Fibroblast of skin of scalp (primary cell): ENCODE measurements at places on chromosomes 4 and X.

GRCh38 chrX:33178690-33179089 is 32.7 kb downstream of the DMD start:
- no peak for DNase-seq

- DNase-seq, result no peak
Measured at GRCh38 chrX:16585486-16586376, 64.2 kb upstream of the S100G start.

GRCh38 chr4:152032722-152033131 is 271.9 kb upstream of the GATB start:
- no peak for DNase-seq

- DNase-seq, result no peak
Measured at GRCh38 chr4:163566257-163566796, 71.8 kb downstream of the TMA16 start.

- DNase-seq, result no peak
Measured at GRCh38 chrX:29903360-29903759, 312.0 kb upstream of the MAGEB2 start.

GRCh38 chrX:19342331-19342906 is 1.3 kb upstream of the PDHA1 start:
- DNase-seq, result peak; percentile 33

DNA sequence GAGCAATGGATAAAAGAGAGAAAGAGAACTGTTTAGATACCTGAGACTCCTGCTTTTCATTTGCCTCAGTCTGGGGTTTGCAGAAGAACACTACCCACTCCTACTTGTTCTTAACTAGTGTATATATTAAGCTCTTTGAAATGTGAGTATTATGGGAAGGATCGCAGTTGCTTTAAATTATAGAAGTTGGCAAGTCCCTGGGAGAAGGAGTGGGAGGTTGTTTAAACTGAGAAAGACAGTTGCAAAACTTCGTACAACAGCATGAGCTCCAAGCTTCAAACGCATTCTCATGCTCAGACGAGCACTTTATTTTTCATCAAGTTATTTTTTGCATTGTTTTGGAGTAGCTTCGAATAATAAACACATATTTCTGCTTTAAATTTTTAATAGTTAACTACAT is 88.1 kb upstream of the C1QTNF7 start:
- no peak for DNase-seq

- no peak for DNase-seq
Measured at GRCh38 chr4:153223930-153224329, 19.7 kb downstream of the TRIM2 start.

DNA sequence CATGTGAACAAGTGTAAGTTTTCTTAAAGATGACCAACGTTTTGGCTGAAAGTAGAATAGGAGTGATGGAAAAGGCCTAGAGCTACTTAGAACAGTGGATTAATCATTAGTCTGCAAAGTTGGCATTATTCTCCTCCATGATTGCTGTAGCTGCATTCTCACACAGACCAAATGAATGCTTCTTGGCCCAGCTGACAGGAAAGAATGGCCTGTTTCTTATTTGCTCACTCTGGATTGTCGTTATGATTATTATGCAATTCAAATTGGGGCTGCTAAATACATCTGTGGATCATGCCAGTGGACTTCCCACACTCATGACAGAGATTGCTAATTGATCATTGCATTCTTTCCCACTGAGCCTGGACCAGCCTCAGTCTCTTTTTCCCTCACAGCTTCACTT is 285.0 kb downstream of the STIM2 start:
- DNase-seq, result no peak

DNA sequence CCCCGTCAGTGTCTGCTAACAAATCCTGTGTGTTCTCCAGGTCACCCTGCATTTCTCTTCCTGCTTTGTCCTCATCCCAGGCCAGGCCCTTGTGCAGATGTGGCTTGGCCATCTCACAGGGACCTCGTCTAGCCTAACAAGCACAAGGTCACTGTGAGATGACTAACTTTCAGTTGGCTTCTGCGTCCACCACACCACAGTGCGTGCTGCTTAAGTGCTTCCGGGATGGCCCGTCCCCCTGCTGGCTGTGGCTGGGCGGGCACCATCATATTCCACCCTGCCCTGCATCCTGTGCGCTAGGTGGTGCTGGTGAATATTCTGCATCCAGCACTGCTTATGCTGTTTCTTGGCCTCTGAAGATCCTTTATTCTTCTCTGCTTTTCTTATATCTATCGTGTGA is 33.8 kb downstream of the RBBP7 start:
- DNase-seq, result no peak

- DNase-seq, result no peak
Measured at GRCh38 chr4:112225157-112225556, 6.4 kb upstream of the AP1AR start.

GRCh38 chr4:179076865-179077264 is 1634.6 kb upstream of the AGA start:
- DNase-seq, result no peak

GRCh38 chr4:41160012-41160789 is 54.1 kb downstream of the APBB2 start:
- peak; percentile 53 for DNase-seq

DNA sequence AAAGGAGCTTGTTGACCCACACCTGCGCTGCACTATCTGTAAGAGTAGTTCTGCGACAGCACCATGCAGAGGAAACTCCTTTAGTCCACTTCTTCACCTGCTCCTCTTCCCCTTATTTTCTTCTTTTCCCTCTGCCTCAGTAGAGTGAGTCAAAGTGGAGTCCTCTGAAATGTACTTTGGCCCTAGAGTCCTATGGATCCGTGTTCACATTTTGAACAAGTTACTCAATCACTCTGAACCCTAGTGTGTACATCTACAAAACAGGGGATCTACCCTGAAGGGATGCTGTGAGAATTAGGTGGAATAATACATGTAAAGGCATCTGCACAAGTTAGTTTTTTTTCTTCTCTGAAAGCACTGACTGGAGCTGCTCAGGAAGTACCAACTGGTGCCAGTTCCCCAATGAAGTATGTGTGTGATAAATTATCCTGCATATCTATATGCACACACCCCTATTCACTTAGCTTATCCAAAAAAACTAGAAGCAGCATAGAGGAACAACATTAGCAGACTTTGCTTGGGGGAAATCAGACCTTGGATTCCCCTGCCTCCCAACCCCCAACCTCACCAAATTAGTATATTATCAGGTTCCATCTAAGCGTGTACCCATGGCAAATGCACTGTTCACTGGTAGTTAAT is 118.5 kb upstream of the FAM9C start:
- DNase-seq, result no peak

GRCh38 chrX:111869639-111870034 is 6.3 kb upstream of the TRPC5OS start:
- peak; percentile 34 for DNase-seq

DNA sequence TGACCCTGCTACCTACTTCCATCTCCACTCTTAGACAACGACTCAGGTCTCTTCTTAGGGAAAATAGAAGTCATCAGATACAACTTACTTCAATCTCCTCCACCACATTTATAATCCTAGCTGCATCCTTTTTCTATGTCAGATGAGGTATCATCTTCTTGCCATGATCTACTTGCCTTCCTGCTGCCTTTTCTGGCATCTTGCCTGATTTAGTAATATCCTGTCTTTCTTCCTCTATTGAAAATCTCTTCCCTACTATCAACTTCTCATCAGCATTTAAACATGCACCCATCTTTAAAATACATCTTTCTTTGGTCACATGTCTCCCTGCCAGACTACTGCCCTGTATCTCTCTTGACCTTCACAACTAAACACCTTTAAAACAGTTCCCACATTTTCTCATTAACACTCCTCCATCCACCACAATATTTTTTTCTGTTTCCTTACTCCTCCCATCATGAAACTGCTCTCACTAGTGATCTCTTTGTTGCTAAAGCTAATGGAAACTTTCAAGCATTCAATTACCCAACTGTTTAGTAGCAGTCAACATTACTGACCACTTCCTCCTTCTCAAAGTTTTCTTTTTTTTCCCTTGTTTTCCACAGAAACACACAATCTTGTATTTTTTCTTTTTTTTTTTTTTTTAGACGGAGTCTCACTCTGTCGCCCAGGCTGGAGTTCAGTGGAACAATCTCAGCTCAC is 100.8 kb upstream of the CXorf66 start:
- no peak for DNase-seq

DNA sequence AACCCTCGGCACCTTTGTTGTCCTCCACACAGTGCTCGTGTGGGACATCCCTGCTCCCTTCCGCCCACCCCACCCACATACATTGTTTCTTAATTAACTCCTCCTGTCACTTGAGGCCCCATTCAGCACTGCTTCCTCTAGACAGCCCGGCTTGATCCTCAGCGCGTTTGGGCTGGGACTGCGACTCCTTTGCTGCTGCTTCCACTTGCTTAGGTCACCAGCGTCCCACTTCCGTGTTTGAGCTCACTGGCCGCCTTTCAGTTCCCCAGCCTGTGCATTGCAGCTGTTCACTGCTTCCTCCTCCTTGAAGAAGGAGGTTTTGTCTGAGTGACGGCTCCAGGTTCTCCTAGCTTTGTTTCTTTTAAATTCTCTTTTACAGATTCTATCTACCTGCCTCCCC is 16.1 kb downstream of the RNF4 start:
- DNase-seq, result peak; percentile 59

DNA sequence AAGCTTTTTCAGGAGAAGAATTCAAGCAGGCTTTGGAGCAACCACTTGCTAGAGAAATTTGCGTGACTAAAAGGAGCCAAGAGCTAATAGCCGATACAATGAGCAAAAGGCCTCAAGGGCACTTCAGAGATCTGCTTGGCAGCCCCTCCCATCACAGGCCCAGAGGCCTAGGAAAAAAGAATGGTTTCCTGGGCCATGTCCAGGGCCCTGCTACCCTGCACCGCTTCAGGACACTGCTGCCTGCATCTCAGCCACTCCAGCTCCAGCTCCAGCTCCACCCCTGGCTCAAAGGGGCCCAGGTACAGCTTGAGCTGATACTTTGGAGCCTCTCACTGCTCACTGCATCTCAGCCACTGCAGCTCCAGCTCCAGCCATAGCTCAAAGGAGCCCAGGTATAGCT is 98.9 kb downstream of the FAM13A start:
- no peak for DNase-seq

GRCh38 chr4:67723949-67724348 is 23.0 kb upstream of the UBA6 start:
- no peak for DNase-seq

- DNase-seq, result no peak
Measured at GRCh38 chr4:99917575-99917974, 23.3 kb upstream of the LAMTOR3 start.

DNA sequence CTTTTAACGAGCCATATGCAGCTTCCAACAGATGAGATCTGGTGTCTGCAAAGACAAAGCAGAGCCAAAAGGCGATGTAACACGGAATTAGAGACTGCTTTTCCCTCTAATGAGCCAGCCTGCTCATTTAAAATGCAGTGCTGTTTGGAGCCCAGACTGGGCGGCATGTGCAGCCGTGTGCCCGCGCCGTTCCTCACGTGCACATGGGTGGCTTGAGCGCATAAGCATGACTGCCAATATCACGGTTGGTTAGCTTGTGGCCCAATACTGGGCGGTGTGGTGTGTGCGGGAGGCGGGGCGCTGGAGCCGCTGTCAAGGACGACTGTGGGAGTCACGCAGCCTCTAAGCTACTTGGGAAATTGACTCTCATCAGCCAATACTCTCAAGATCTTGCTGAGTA is 87.0 kb upstream of the SCOC start:
- DNase-seq, result no peak

DNA sequence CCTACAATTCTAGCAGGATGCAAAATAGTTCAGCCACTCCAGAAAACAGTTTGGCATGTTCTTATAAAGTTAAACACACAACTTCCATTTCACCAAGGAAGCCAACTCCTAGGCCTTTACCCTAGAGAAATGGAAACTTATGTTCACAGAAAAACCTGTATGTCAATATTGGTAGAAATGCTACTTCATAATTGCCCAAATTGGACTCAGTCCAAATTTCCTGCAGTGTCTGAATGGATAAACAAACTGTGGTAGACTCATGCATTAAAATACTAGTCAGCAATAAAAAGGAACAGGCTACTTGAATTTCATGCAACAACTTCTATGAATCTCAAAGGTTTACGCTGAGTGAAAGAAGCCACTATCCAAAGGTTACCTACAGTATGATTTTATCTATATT is 1738.8 kb upstream of the IGFBP7 start:
- DNase-seq, result no peak

- peak; percentile 36 for DNase-seq
Measured at GRCh38 chrX:47483306-47484268, 565 bp upstream of the ZNF41 start.

GRCh38 chr4:139528377-139529005 is 27.5 kb downstream of the SETD7 start:
- peak; percentile 48 for DNase-seq

GRCh38 chr4:153448003-153448731 is 18.0 kb upstream of the TMEM131L start:
- peak; percentile 35 for DNase-seq

DNA sequence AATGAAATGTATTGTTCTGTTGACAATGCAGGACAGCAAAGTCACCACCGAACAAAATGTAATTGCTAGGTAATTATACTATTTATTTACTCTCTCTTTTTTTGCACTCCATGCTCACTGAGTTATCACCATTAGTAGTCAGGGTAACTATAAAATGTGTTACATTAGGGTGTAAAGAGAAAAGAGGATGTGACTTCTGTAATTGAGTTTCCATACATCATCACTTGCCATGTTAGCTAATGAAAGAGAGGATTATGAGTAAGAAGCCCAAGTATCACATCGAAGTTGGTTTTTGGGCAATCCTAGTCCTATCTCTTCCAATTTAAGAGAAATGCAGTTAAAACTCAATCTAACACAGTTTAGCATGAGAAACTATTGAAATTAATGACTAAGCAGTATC is 7.6 kb downstream of the ZXDA start:
- no peak for DNase-seq
